ENCODE measurements at places on chromosomes 6 and 20.

GRCh38 chr6:87918461-87918941, 129.1 kb upstream of the SPACA1 start:
- no peak for DNase-seq

DNA sequence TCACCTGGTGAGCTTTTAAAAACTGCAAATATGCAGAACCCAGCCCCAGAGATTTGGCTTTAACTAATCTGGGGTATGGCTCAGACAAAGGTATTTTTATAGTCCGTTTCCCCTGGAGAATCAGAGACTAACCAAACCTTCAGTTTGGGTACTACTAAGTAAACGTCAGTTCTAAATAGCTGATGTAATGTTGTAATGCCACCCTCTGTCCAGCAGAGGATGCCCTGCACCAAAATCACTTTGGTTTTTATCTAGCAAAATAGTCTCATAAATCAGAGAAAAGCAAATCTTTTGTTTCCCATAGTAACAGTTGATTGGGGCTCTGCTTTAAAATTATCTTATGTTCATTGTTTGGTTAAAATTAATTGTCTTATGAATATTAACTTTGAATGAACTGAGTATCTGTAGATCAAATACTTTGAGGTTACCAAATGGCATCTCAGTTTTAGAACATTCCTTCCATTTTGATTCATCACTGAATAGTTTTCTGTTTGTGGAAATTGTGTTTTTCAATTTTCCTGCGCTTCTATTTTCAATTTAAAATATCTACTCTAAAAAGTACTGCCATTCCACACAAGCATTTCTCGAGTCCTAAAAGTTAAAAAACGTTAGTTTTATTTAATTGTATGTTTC, 278.3 kb upstream of the PLCB4 start:
- peak; percentile 30 for DNase-seq

- no peak for DNase-seq
These were observed 684 bp upstream of the MED23 start for GRCh38 chr6:131628726-131629125.

GRCh38 chr20:31475472-31476293, 595 bp downstream of the REM1 start:
- DNase-seq: no peak

- DNase-seq: no peak
These were observed 44.3 kb upstream of the MYL9 start for GRCh38 chr20:36496707-36497669.

GRCh38 chr20:32495217-32495565, 89.9 kb downstream of the NOL4L start:
- no peak for DNase-seq

DNA sequence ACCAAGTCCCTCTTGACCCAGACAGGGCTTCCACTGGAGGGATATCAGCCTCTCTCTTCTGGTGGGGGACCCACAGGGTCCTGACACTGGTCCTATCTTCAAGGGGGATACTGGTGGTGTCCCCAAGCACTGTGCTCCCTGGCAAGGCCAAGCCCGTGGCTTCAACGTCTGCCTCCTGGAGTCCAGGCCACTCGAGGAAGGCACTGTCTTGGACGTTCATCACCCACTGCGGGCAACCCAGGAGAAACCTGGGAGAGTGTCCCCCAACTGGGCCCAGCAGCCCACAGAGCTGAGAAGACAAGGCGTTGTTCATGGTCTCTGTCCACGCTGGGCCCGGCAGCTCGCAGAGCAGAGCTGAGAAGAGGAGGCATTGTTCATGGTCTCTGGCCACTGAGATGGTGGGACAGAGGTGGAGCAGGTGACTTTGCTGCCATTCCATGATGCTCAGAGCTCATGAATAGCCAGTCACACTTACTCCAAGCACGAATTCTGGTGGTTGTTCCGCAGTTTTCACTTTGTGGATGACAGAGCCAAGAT, 37.5 kb upstream of the FRMD1 start:
- no peak for DNase-seq

- peak; percentile 25 for DNase-seq
These were observed 11.1 kb upstream of the TCF15 start for GRCh38 chr20:621125-621756.

- no peak for DNase-seq
These were observed 36.7 kb upstream of the NNAT start for GRCh38 chr20:37484331-37484730.

DNA sequence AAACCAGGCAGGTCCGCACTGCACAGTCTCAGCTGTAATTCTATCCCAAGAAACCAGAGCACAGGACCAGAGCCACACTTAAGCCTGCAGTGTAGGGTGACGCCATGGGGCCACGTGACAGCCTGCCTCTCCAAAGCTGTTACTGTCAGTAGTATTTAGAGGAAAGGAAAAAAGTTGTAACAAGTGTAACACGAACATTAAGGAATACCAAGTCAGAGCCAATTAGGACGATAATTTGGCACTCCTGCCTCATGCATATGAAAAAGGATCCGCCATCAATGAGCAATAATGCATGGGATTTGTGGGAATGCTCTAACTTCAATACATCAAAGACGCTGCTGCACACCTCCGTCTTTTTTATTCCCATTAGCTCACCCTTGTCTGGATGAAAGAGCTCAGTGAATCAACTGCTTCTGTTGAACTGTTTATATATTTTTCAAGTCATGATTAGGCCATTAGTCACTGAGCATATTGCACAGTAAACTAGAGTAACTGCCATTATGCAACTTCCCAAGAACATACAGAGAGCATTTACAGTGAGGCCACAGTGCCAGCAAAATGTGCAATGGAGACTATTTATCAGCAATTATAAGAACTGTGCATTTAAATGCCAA, 79.9 kb downstream of the ATXN1 start:
- peak; percentile 89 for DNase-seq

- DNase-seq: no peak
These were observed 8.1 kb upstream of the TOX2 start for GRCh38 chr20:43906505-43907034.

DNA sequence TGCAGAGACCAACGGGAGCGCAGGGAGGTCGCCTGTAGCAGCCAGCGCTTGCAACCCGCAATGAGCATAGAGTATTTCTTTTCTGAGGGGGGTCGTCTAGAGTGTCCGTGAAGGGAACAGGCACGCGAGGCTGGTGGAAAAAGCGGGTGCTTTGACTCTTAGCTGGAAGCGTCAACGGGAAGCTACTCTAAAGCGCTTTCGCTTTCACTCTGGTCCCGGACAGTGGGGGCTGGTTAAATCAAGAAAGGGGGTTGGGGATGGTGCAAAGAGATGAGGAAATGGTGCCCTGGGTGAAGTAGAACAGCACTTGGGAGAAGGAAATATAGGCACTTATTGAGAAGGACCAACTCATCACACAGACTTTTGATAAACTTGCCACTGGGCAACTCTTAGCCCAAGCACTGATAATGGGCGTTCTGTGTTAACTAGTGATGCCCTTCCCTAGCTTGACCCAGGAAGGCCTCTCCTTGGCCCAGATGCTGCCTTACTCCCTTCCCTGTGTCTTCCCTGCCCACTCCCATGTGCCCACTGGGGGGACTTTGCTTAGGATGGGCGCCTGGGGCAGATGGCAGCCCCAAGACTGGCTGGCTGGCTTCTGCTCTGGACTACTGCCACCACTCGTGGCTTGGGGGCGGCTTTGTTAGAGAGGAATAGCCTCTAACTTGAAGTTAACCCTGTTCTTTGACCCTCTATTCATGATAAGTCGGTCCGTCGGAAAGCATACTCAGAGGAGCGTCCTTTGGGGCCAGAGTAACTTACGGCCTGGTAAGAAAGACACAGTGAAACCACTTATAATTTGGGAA, 585 bp downstream of the PSMB9 start:
- peak; percentile 58 for DNase-seq

GRCh38 chr20:53284256-53284655, 309.4 kb downstream of the ZNF217 start:
- DNase-seq: no peak

DNA sequence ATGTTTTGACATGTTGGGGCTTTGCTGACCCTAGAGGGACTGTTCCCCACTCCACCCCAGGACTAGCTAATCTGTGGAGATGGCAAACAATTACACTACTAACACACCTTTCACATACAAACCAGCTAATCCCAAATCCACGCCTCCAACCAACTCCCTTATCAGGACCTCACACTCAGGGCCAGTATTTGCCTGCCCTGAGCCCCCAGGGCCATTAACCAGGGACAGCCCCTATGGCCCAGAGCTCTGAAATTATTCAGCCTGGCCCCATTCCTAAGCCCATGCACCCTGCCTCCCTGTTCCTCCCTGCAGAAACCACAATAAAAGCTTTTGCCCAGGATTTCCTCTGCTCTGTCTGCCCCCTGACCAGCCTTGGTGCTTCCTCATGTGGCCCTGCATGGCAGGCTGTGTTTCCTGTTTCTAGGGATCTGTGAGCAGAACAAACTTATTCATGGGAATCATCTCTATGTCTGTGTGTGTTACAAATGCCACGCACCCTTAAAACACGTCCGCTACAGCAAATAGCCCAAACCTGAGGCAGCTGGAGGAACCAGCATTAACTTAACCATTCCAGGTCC, 121.2 kb downstream of the PXDC1 start:
- DNase-seq: no peak

DNA sequence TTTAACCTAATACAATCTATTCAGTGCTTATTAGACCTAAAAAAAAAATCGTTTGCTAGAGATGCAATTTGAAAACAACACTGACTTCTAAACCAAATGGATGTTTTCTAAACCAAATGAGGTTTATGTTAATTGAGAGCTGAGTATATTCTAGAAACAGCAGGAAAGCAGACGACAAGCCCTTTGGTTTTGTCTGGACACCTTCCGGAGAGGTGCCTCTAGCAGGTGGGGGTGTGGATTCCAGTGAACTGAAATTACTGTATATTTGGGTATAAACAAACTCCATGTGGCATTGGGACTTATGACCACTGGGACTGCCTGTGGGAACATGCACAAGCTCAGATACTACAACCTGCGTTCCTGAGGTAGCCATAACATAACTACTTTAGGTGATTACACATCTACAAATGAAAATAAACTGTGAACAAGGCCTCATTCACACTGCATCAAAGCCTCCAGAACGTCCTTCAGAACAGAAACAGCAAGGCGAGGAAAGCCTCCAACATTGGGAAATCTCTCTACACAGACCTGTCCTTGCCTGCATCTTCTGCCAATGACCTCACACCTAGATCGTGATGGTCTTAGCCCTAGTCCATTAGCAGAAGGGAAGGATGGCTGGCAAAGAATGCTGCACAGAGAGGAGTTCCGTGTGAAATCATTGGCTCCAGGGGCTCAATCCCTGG, 206.8 kb upstream of the FOXQ1 start:
- no peak for DNase-seq

- DNase-seq: peak; percentile 52
These were observed 427 bp downstream of the GINM1 start for GRCh38 chr6:149566410-149567193.

GRCh38 chr6:156957931-156958547, 180.9 kb downstream of the ARID1B start:
- DNase-seq: no peak

DNA sequence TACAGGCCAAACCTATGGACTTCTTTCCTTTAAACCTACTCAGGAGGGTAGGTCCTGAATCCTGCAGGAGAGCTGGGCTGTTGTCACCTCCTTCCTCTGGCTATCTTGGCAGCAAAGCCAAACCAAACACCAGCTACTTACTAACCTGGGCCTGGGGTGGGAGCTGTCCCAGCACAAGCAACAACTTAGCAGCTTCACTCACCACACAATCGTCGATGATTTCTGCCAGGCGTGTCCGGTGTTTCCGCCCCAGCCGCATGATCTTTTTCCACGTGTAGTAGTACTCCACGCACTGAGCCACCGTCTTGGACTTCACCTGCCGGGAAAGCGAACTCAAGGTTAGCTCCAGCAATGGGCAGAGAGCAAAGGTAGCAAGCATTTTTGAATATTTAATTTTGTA, 25.4 kb upstream of the MRPS10 start:
- DNase-seq: no peak

DNA sequence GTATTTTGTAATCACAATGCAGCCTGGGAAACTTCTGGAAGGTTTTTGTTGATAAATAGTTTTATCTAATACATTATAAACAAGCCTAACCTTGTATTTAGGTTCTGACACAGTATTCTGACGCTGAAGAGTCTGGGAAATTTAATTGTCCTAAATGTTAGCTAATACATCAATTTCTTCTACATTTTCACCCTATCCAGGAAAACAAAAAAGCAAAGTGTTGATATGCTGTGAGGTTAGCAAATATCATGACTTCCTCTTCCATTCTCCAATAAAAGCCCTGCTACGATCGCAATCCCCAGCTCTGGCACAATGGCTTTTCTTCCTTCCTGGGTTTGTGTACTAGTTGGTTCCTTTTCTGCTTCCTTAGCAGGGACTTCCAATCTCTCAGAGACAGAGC, at the start of gene C6orf58:
Gene C6orf58, plus strand, starts transcription at position 301 of the 400 bp plus-strand sequence. Its CDS starts 12 bp downstream, at position 313.
- no peak for DNase-seq

GRCh38 chr6:73503027-73503772, 17.6 kb downstream of the EEF1A1 start:
- DNase-seq: no peak

DNA sequence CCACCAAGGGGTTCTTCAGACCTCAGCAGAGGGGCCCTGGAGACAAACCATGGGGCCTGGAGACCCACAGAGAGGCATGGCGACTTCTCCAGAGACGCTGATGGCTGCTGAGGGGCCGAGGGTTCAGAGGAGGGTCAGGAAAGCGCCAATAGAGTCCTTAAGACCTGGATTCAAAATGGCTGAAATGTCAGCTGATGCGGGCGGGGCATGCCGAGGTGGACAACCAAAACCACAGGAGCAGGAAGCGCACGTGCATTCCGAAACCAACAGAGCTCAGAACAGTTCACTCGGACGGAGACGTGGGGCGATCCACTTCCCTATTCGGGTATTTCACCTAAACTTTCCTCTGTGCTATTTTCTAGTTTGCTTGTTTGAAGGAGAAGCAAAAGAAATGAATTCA, 99.9 kb upstream of the RIN2 start:
- DNase-seq: no peak

DNA sequence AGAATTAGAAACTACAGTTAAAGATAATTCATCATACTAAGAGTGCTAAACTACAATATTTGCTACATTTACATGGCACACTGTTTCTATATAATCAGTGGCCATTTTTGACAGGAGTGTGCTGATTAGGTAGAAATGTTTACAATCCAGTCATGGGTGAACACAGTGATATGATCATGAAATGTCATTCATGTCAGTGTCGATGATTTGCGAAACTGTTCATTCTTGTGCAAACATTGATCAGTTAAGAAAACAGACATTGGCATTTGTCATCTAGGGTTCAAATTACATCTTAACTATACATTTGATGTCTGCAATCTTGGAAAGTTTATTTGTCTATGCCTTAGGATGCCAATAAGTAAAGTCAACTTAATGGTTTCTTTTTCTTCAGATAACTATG, 474.9 kb downstream of the DOK5 start:
- DNase-seq: no peak

- DNase-seq: no peak
These were observed 4.6 kb downstream of the CST4 start for GRCh38 chr20:23684261-23684660.

Data from RWPE1 (cell line).